ENCODE measurements at places on chromosomes 13 and 19. TPM values are rescaled to one million over a fixed set of nuclear protein-coding genes. Genes with fewer than 3 reads are reported as not detected.

DNA sequence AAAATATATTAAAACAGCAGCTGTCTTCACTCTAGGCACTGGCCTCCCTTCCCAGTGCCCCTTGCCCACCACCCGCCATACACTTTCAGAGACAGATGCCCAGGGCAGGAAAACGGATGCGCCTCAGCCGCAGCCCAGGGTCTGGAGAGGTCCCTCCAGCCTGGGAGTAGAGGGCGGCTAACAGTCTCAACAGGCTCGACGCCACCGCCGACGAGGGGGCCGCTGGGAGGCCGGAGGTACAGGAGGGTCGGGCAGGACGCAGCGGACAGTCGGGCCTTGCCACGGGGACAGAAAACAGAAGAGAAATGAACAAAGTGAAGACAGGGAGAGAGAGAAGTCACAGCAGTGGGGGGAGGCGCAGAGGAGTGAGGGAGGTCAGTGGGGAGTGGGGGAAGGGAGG, 27.1 kb downstream of the C19orf47 start:
- DNase-seq: no peak

GRCh38 chr13:20553311-20553710, 13.6 kb upstream of the IFT88 start:
- no peak for DNase-seq

DNA sequence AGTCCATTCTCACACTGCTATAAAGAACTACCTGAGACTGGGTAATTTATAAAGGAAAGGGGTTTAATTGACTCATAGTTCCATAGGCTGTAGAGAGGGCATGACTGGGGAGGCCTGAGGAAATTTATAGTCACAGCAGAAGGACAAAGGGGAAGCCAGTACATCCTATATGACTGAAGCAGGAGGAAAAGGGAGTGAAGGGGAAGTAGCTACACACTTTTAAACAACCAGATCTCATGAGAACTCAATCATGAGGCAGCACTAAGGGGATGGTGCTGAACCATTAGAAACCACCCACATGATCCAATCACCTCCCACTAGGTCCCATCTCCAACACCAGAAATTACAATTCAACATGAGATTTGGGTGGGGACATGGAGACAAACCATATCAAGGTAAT, 209.1 kb downstream of the DIAPH3 start:
- DNase-seq: no peak

DNA sequence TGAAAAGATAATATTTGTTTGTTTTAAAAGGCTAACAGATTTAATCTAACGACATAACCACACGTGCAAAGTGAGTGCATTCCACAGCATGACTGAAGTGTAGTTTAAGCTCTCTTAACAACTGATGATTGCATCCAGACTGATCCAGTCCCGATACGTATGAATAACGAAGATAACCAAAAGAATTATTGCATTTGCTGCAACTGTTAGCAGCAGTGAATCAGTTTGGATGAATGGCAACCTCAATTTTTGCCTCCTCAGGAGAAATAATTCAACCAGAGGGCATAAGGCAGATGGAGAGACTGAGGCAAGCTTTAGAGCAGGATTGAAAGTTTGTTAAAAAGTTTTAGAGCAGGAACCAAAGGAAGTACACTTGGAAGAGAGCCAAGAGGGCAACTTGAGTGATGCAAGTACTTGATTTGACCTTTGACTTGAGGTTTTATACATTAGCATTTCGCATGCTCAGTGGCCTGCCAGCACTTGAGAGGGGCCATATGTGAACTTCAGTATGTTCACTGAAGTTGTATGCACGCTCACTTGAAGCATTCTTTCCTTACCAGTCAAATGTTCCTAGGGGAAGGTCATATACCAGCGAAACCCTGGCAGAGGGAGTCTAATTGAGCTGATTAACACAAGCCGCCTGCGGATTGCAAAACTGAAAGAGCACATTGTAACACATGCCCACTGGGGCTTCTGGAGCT, 835.0 kb upstream of the PCDH20 start:
- DNase-seq: no peak

GRCh38 chr19:15551293-15552004, 43.1 kb downstream of the CYP4F22 start:
- DNase-seq: peak; percentile 66

DNA sequence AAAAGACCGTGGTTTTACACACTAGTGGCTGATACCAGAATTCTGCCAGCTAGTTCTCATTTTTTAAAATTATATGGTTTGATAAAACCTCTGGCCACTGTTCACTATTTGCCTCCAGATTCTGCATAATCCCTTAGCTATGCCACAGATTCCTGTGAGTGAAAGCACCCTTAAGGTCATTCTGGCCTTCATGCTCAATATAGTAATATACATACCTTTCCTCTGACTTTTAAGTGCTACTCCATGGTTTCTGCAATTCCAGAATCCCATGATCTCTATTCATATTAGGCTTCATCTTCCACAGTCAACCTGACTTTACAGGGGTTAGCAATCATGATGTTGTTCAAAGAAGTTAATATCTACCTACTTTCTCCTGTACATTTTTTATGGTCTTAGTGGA, 274.1 kb upstream of the EDNRB start:
- DNase-seq: no peak

GRCh38 chr19:49128545-49129237, 9.3 kb downstream of the PPFIA3 start:
- peak; percentile 41 for DNase-seq

DNA sequence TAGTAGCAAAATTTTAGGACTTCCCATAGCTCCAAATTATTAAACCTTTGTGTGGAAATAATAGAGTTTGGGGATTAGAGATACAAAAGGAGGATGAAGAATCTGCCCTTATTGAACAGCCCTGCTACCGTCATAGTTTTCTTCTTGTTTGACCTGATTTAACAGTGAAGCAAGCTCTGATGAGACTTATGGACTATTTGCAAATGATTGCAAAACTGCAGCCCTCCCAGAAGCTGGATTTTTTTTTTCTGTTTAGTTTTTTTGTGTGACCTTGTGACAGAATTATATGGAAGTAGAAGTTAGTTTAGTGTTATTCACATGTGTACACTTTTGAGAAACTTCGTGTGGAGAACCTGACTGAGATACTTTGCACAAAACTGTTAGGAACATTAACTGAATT, 267.8 kb downstream of the KCNRG start:
- no peak for DNase-seq

- DNase-seq: peak; percentile 75
Measured at GRCh38 chr19:49983645-49984229, 22.8 kb upstream of the SIGLEC11 start.

DNA sequence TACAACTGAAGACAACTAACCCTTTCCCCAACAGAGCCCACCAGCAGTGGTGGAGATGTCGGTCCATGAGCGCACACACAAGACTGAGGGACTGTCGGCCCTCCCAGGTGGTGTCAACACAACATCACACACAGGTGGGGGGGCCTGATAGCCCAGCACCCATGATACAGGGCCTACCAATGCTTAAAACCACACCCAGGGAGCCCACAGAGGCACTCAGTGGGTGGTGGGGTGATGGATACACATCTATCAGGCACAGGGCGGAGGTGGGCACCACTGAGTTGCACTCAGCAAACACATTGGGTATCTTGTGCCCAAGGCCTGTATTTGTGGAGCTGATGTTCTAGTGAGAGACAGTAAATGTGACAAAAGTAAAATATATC, 7.0 kb upstream of the ZFP36 start:
- DNase-seq: no peak

DNA sequence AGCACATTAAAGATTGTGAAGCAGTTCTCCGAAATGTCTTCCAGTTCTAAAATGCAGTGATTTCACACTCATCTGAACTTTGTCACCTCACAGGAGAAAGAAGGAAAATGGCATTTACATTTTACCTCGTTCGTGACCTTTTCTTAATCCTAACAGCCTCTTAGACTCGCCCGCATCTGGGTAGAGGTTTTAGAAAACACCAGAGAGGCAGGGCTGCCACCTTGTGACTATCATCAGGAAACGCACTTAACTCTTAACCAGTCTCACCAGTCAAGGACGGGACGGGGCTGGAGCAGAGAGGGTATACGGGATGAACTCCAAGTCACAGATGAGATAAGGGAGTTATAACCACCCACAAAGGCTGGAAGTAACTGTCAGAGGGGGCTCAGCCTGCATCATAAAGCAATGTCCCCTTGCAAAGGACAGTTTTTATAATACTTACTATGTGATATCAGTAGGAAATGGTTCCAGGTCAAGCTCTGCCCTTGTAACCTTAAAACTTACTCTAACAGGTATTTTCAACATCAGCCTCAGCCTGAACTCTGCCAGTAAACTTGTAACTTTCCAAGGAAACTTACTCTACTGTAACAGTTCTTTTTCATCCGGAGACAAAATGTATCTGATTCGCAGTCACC, 8.6 kb upstream of the CEACAM6 start:
- DNase-seq: peak; percentile 46

DNA sequence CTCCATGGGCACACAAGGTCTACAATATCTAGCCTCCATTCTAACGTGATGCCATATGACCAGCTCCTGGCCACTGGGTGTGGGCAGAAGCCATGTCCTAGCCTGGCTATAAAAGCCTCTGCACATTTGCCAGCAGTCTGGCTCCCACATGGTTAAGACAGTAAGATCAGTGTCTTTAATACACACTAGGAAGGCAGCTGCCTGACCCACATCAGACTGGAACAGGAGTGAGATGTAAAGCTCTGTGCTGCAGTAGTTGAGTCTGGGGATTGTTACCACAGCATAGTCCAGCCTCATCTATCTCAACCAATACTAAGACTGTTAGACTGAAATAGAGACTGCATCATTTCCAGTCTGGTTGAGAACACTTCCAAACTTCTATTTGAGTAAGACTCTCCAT, 533.1 kb downstream of the IRS2 start:
- DNase-seq: no peak

DNA sequence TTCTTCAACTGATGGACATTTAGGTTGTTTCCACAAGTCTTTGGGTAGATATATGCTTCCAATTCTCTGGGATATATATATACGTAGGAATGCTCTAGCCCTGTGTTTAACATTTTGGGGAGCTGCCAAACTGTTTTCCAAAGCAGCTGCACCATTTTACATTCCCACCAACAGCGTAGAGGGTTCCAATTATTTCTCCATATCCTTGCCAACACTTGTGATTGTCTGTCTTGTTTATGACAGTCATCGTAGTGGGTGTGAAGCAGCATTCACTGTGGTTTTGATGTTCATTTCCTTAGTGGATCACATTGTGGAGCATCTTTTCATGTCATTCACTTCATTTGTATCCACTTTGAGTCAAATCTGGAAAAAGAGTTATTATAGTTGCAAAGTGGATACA, 4.7 kb upstream of the CBLC start:
- no peak for DNase-seq

DNA sequence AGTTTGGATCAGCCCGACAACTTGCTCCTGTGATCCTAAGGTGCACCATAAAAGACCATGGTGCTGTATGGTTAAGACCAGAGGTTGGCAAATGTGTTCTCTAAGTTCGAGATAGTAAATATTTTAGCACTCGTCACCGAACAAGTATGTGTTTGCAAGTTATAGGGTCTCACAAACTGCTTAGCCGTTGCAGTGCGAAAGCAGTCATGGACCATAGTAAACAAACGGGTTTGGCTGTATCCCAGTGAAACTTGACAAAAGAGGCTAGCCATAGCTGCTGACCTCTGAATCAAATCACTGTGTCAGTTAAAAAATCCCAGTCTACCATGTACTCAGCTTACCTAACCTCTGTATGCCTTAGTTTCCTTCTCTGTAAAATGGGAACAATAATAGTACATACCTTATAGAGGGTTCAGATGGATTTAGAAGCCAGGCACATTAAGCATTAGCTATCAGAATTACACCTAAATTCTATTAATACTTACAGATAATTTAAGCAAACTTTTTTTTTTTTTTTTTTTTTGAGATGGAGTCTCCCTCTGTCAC, 72.1 kb downstream of the IPO5 start:
- DNase-seq: no peak

DNA sequence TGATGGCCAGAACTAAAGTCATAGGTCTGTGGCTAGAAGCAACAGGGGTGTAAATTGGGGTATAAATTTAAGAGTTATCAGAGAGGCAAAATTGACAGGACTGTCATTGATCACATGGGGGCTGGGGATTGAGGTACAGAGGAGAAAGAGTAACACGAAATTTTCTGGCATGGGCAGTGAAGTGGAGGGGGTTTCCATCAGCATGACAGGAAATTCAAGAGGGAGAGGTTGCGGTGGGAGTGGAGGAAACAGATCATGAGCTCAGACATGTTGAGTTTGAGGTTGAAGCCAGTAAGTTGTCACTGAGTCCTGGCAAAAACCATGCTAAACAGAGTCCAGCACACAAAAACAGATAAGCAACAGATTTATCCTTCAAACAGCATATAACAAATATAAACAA, 192.1 kb upstream of the TSC22D1 start:
- peak; percentile 38 for DNase-seq

DNA sequence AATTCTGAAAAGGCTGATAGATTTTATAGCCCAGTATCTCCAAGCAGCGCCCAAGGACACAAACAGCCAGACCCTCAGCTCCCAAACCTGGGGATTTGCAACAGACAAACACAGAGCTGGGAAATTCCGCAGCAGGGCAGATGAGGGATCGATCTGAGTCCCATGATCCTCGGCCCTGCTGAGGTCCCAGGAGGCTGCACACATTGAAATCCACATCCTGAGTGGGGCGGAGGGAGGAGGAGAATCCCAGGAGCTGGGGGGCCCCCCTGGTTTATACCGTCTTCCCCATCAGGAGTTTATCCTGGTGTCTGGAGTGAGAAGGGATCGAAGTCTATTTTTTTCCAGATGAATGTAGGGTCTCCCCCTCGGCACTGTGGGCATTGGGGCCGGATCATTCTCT, 49.3 kb downstream of the GNG7 start:
- no peak for DNase-seq

DNA sequence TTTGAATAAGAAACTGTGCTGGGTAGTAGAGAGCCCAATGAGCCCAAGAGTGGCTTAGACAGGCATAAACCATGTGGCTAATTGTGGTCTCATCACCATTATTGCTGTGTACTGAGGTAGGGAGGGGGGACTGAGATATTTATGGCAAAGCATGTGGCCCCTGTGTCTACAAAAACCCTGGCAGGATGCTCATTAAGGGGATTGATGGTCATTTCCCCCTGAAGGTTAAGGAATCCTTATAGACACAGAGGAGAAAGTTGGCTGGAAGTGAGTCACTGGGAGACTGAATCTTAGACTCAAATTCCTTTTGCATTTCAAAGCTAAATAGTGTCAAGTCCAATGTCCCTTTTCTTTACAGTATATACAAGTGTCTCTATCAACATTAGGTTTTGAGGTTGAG, 9.8 kb upstream of the DACT3 start:
- DNase-seq: no peak

The ADGRE3 gene
- not detected for polyA plus RNA-seq

The ZNF358 gene
- 1.6 TPM for polyA plus RNA-seq

The TMTC4 gene
- 4.5 TPM for polyA plus RNA-seq

The SIGLEC6 gene
- polyA plus RNA-seq: not detected

The STOML3 gene
- not detected for polyA plus RNA-seq

The SHANK1 gene
- not detected for polyA plus RNA-seq

The ZNF547 gene
- 0.56 TPM for polyA plus RNA-seq

The CEACAM16 gene
- not detected for polyA plus RNA-seq

The CXCL17 gene
- polyA plus RNA-seq: not detected

The KLK12 gene
- not detected for polyA plus RNA-seq

The DHDH gene
- polyA plus RNA-seq: 0.60 TPM

The CGB3 gene
- polyA plus RNA-seq: not detected

The PEAK3 gene
- polyA plus RNA-seq: 0.07 TPM

The TUBA3C gene
- not detected for polyA plus RNA-seq

The SLC25A41 gene
- not detected for polyA plus RNA-seq

The URAD gene
- polyA plus RNA-seq: not detected

Measured in CD4-positive, alpha-beta memory T cell (primary cell).